ENCODE measurements at places on chromosomes 7 and 10.

- no peak for DNase-seq
These were observed 156.1 kb downstream of the MAD1L1 start for GRCh38 chr7:2076649-2077064.

DNA sequence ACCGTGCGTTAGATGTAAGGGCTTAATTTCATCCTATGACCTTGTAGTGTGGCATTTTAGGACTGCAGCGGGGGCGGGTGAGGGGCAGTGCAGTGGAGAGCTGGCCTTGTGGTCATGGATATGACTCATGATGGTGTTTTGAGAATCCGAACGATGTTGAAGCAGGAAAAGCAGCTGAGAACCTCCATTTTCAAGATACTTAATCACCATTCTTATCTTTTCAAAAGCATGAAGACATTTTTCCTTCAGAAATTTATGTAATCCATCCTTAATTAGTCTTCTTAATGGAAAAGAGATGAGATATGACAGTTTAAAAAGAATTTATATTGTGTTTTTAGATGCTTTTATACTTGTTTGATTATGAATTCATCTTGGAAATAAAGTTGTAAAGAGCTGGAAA is 9.6 kb downstream of the ATP5F1C start:
- DNase-seq: no peak

GRCh38 chr7:108351729-108352131 is 104.5 kb downstream of the NRCAM start:
- no peak for DNase-seq

GRCh38 chr10:19325581-19325980 is 277.0 kb downstream of the MALRD1 start:
- DNase-seq: no peak

All from H1 (cell line).